Breast epithelium (tissue), 4 donors: ENCODE measurements at places on chromosomes 12 and 14. TPM values are rescaled to one million over a fixed set of nuclear protein-coding genes. Genes with fewer than 3 reads are reported as not detected.

The RARG gene
- 23.3 TPM for total RNA-seq

The VRTN gene
- not detected for total RNA-seq

The PLEKHD1 gene
- total RNA-seq, result under 0.01 TPM

The GARIN6 gene
- not detected for total RNA-seq

The SIX1 gene
- total RNA-seq, result 2.6 TPM

DNA sequence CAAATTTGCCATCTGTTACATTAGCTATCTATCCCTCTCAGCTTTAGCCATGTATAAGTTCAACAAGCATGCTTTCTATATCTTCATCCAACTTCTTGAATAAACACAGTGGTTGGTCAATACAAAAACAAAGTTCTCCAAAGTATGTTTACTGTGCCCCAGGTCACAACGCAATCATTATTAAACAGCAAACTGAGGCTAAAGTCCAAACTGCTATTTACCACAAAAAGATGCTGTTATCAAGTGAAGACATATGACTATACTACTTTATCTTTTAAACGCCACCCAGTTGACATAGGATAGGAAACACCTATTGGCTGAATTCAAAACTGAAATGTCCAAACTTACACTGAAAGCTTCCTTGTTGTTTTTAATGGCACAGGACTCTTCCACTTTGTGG is 11.7 kb downstream of the ZCCHC8 start:
- H3K27me3 ChIP-seq, result no peaks in the 10 kb centered on the region
- H3K4me3 ChIP-seq, result no peak overlapping the region
- H3K27ac ChIP-seq, result no peak overlapping the region
- peaks cover 9% of the 10 kb centered on the region for H3K36me3 ChIP-seq
- H3K4me1 ChIP-seq, result no peaks in the 10 kb centered on the region
- no peak for DNase-seq

DNA sequence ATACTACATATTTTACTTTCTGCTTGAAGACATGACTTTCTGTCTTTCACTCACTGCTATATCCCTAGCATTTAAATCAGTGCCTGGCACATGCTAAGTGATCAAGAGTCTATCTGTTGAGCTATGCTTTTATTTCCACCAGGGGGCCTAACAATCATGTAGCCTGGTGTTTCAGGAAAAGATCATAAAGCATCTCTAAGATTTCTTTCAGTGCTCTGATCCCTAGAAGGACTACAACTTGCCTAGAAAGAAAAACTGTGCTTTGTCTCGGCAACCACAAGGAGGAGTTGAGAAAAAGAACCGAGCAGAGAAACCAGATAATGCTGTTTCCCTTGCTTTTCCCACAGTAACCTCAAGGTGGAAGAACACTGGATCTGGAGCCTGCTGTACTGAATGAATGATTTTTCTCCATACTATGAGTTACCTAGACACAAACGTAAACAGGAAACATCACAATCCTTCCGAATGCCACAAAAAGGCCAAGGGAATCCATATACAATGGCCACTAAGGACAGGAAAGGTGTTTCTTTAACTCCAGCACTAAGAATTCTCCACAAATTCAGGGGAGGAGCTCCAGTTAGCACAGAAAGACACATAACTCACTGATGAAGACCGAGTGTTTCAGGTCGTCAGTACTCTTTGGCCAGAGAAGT is 1.2 kb downstream of the CRY1 start:
- no peaks in the 10 kb centered on the region for H3K27me3 ChIP-seq
- peak overlapping the region; percentile 96 for H3K27ac ChIP-seq
- DNase-seq, result no peak
- no peaks in the 10 kb centered on the region for H3K4me1 ChIP-seq
- no peaks in the 10 kb centered on the region for H3K36me3 ChIP-seq

- H3K27ac ChIP-seq, result no peak overlapping the region
- H3K36me3 ChIP-seq, result no peaks in the 10 kb centered on the region
- no peaks in the 10 kb centered on the region for H3K27me3 ChIP-seq
- no peak for DNase-seq
Measured at GRCh38 chr12:27838543-27839185, 58.6 kb upstream of the MANSC4 start.

DNA sequence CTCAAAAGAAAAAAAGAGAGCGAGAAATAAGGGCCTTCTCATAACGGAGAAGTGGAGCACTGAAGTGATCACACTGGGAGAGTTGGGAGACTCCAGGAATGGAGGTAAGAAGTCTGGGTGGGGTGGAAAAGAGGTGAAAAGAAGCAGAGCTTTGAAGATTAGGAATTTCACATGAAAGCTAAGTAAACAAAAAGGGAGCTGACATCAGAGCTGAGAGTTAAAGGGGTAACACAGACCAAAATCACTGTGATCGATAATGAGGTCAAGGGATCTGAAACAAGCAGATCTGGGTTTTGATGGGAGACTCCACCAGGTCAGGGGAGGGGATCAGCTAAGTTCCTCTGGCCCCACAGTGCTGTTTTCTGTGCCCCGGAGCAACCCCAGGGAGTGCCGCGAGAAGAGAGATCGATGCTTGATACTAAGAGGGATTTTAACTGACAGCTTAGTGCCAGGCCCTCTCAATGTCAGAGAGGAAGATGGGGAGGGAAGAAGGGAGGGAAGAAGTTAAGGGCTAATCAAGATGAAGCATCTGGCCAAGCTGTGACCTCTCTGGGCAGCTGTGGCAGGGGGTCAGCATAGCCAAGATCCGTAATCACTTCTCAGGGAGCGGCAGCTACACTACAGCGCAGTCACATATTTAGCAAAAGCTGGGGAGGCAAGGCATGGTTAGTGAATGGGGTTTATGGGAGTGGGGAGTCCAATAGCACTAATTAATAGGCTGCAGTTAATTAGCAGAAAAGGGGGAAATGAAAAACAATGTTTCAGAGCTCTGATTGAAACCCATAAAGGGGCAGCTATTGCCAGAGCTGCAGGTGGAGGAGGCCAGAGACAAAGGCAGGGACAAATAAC is 8.0 kb downstream of the AQP6 start:
- no peak overlapping the region for H3K4me3 ChIP-seq
- H3K4me1 ChIP-seq, result no peaks in the 10 kb centered on the region
- H3K27ac ChIP-seq, result no peak overlapping the region

GRCh38 chr12:105192624-105193225 is 43.2 kb downstream of the APPL2 start:
- H3K4me1 ChIP-seq, result no peaks in the 10 kb centered on the region
- H3K4me3 ChIP-seq, result no peak overlapping the region
- no peaks in the 10 kb centered on the region for H3K27me3 ChIP-seq
- H3K27ac ChIP-seq, result no peak overlapping the region
- no peak for DNase-seq

- no peak for DNase-seq
- no peak overlapping the region for H3K4me3 ChIP-seq
- H3K4me1 ChIP-seq, result peaks cover 3% of the 10 kb centered on the region
- no peaks in the 10 kb centered on the region for H3K27me3 ChIP-seq
- H3K36me3 ChIP-seq, result no peaks in the 10 kb centered on the region
Measured at GRCh38 chr12:59080101-59080500, 159.8 kb upstream of the LRIG3 start.
